ENCODE measurements at places on chromosomes 2 and 18. TPM values are rescaled to one million over a fixed set of nuclear protein-coding genes. Genes with fewer than 3 reads are reported as not detected.

The LTBP1 gene
- polyA plus RNA-seq: 69.0 TPM

The MC5R gene
- 0.28 TPM for polyA plus RNA-seq

The CYBRD1 gene
- polyA plus RNA-seq: 40.3 TPM

The RAPGEF4 gene
- polyA plus RNA-seq: 13.0 TPM

The IL36B gene
- polyA plus RNA-seq: not detected

The B3GNT7 gene
- 3.0 TPM for polyA plus RNA-seq

The MARCHF4 gene
- 0.13 TPM for polyA plus RNA-seq

The KCNG3 gene
- polyA plus RNA-seq: 0.75 TPM

The GPR45 gene
- 0.09 TPM for polyA plus RNA-seq

The ALPG gene
- not detected for polyA plus RNA-seq

The ATG9A gene
- polyA plus RNA-seq: 48.4 TPM

The DOK6 gene
- polyA plus RNA-seq: 21.9 TPM

The SLC8A1 gene
- 68.8 TPM for polyA plus RNA-seq

The GPR35 gene
- 1.8 TPM for polyA plus RNA-seq

The MAIP1 gene
- polyA plus RNA-seq: 31.6 TPM

The KIAA1328 gene
- polyA plus RNA-seq: 8.5 TPM

The TBR1 gene
- not detected for polyA plus RNA-seq

The IL1F10 gene
- polyA plus RNA-seq: not detected

The PDCD1 gene
- 0.59 TPM for polyA plus RNA-seq

Measured in renal pelvis (tissue), 12 donors.